ENCODE measurements at places on chromosomes 6 and 20. TPM values are rescaled to one million over a fixed set of nuclear protein-coding genes. Genes with fewer than 3 reads are reported as not detected.

The RAET1G gene
- total RNA-seq, result not detected

The C20orf144 gene
- 0.30 TPM for total RNA-seq

The DPPA5 gene
- not detected for total RNA-seq

The FOXQ1 gene
- total RNA-seq, result not detected

The HDGFL1 gene
- not detected for total RNA-seq

The BPIFA1 gene
- total RNA-seq, result not detected

The RHAG gene
- total RNA-seq, result not detected

The BHLHE23 gene
- not detected for total RNA-seq

The SLC22A3 gene
- total RNA-seq, result not detected

The CPXM1 gene
- 0.33 TPM for total RNA-seq

The NEDD9 gene
- total RNA-seq, result 60.1 TPM

The CRISP1 gene
- not detected for total RNA-seq

The BTNL2 gene
- total RNA-seq, result not detected

The TRAPPC3L gene
- total RNA-seq, result not detected

The OPN5 gene
- total RNA-seq, result not detected

The HLA-DQB2 gene
- not detected for total RNA-seq

The TRIM31 gene
- total RNA-seq, result not detected

The VGLL2 gene
- not detected for total RNA-seq

The ABHD16B gene
- total RNA-seq, result not detected

The XKR7 gene
- total RNA-seq, result not detected

The VSX1 gene
- total RNA-seq, result not detected

The GSTA3 gene
- not detected for total RNA-seq

The SLC39A7 gene
- 53.8 TPM for total RNA-seq

The CCM2L gene
- total RNA-seq, result not detected

The CNBD2 gene
- 5.4 TPM for total RNA-seq

The DUSP15 gene
- total RNA-seq, result not detected

The PRDM13 gene
- total RNA-seq, result not detected

The FOXA2 gene
- not detected for total RNA-seq

The GABRR2 gene
- 0.78 TPM for total RNA-seq

The NKAPL gene
- total RNA-seq, result not detected

The MROH8 gene
- 1.7 TPM for total RNA-seq

The ALDH8A1 gene
- total RNA-seq, result 1.2 TPM

The C6orf132 gene
- total RNA-seq, result 0.10 TPM

The KCNQ5 gene
- 4.7 TPM for total RNA-seq

The KHDRBS2 gene
- not detected for total RNA-seq

The DSP gene
- total RNA-seq, result 0.15 TPM

The ENPP3 gene
- total RNA-seq, result 0.45 TPM

The SFT2D1 gene
- total RNA-seq, result 70.0 TPM

The PMEPA1 gene
- 1.3 TPM for total RNA-seq

The BPHL gene
- 7.3 TPM for total RNA-seq

The C20orf202 gene
- total RNA-seq, result not detected

The CCDC170 gene
- total RNA-seq, result not detected

The RBPJL gene
- not detected for total RNA-seq

The HTR1E gene
- not detected for total RNA-seq

The SLC26A8 gene
- total RNA-seq, result not detected

The NKAIN4 gene
- not detected for total RNA-seq

The SNAI1 gene
- total RNA-seq, result 0.28 TPM

The SLC18B1 gene
- 7.7 TPM for total RNA-seq

The PLCB4 gene
- not detected for total RNA-seq

The HLA-DPB1 gene
- total RNA-seq, result 89.8 TPM

The ULBP2 gene
- total RNA-seq, result 1.5 TPM

The LY6G6F gene
- total RNA-seq, result not detected

The CLDN20 gene
- total RNA-seq, result not detected

Measured in activated CD4-positive, alpha-beta memory T cell treated with anti-CD3 and anti-CD28 coated beads, Interleukin-2, amount 10 ng/mL, durations not matched to agents 7 days and 5 days (primary cell).